ENCODE measurements at places on chromosomes 3 and 15.
A peak's percentile ranks its signal among the peaks of the same experiment; 100 is the strongest.

DNA sequence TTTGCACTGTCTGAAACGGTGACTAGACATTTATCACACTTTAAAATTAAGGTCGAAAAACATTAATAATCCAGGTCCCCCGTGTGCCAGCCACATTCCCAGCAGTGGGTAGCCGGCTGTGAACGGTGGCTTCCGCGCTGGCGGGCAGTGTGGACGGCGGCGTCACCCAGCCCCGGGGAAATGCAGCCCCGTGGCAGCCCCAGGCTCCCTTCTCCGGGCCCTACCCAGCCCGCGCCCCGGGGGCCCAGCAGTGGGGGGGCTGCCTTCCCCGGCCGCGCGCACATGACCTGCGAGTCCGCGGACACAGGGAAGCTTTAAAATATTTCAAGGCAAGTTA, 25.3 kb downstream of the GABRA5 start:
- no peak for DNase-seq

DNA sequence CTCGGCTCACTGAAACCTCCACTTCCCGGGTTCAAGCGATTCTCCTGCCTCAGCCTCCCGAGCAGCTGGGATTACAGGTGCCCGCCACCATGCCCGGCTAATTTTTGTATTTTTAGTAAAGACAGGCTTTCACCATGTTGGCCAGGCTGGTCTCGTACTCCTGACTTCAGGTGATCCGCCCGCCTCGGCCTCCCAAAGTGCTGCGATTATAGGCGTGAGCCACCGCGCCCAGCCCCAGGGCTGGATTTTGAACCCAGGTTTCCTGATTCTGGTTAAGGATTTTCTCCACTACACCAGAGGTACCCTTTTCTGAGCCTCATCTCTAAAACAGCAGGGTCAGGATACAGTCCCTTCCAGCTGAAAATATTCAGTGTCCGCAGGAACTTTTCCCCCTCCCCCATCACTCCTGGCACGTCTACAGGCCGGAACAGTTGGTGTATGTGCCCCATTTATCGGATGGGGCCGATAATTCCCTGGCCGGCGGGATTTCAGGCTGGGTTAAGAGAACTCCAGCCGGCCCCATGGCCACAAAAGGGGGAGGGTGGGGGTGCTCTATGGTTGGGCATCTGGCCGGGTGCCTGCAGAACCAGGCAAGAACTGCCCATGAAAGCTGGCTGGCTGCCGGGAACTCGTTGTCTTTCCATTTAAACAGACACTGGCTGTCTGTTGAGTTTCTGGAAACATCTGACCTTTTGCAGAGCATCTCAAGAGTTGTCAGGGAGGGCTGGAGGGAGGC, 26.8 kb upstream of the SEMA4B start:
- DNase-seq: no peak

GRCh38 chr15:76146812-76147211, 87.0 kb downstream of the TMEM266 start:
- no peak for DNase-seq

DNA sequence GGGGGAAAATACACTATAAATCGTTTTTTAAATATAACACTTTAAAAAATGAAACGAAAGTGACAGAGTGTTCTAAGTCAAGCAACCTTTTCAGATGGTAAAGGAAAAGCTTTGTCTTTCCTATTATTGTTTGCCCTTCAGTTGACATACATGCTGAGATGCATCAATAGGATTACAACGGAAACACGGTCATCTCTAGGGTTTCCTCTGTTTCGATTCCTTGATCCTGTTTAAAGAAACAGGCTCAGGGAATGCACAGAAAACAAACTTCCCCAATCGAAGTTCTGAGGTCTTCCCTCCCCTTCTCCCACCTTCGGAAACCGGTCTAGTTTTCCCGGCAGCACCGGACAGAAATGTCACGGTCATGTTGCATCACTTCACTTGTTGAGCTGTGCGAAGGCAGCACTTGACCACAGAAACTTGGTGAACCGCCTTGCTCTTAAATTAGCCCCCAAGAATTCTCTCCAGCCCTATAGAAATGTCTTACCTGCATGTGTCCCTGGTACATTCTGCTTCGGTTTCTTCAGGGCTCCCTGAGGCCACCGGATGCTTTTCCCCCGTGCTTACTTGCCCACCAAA, 556 bp downstream of the PEX5L start:
- no peak for DNase-seq

DNA sequence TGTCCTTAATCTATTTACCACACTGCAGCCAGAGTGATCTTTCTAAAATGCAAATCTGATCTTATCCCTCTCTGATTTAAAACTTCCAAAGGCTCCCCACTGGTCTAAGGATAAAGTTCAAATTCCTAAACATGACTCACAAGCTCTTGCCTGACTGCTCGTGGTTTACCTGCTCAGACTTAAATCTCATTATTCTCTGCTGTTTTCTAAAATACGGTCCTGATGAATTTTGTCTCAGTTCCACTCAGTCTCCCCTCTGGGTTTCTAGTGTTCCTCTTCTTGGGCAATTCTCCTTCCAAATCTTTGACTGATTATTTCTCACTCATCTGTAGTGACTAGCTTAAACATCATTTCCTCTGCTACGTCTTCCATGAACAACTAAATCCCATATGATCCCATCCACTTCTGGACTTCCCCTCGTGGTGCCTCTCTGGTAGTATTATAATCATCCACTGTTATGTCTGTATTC, 108.3 kb downstream of the P3H2 start:
- peak; percentile 10 for DNase-seq

- peak; percentile 57 for DNase-seq
Observed at GRCh38 chr3:197224034-197224444, 74.4 kb downstream of the DLG1 start.

All from AG08395 (cell line).